Astrocyte (in vitro differentiated cells and primary cell): ENCODE measurements at places on chromosomes 1 and 21. TPM values are rescaled to one million over a fixed set of nuclear protein-coding genes. Genes with fewer than 3 reads are reported as not detected.

GRCh38 chr1:194809215-194809614 is 1622.8 kb upstream of the B3GALT2 start:
- DNase-seq: no peak

Gene TMEM81
- 4.8 and 4.9 TPM in 2 replicates for total RNA-seq

DNA sequence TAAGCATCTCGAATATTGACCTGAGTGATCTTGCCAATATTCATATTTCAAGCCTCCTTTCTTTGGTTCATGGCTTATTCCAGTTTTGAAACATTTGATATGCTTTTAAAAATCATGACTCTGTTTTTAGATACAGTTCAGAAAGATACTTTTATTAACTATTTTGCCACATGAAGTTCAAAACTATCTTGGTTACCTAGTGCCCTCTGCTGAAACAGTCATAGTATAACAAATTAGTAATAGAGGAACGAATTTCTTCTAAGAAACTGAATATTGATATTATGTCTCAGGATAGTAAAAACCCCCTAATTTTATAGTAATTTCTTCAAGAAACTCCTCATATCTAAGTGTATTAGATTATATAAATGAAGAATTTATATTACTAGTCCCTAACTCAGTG is 52.6 kb upstream of the RC3H1 start:
- DNase-seq: peak; percentile 16

DNA sequence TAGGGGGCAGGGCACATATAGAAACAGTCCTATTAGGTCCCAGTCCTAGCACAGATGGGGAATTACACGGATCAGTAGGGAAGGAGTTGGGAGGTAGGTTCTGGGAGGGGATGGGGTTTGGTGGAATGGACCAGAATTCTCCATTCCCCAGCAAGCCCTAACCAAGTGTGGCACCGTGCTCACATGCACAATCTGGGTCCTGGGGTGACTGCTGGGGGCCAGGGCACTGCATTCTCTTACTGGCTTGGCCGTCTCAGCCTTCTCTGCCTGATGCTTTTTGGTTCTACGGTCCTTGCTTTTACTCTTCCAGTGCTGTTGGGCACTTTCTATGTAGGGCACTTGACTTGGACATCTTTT is 53.9 kb downstream of the NENF start:
- DNase-seq: no peak

DNA sequence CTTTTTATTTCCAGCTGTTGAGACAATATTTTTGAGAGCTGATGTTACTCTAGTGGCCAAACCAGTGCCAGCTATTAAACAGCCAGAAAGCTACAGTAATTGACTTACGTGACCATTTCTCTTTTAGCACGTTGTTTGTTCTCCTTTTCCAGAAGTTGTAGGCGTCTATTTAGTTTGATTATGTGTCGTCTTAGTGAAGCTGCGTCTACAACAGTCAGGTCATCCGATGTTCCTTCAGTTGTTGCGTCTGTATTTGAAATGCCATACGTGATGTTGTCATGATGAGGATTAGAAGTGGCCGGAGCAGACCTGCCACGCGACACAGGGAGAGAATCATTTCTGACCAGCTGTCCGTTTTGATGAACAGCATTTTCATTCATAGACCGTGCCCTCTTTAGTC is 38.2 kb downstream of the TMEM51 start:
- DNase-seq: no peak
